ENCODE measurements at places on chromosomes 5 and 9.

DNA sequence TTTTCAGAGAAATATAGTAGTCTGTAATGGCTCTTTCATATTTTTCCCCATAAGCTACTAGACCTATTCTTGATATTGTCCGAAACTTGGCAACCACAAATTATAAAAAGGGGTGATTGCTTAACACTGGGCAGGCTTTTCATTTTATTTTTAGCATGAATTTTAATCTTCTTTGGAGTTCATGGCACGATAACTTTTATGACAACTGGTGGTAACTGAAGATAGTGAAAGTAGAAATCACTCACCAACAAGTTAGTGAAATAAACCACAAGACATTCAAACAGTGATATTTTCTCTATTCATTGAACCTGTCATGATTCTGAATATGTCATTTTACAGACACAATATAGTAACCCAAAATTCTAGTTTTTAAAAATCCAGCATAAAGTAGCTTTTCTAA, 213.9 kb downstream of the PRDM9 start:
- no peak for DNase-seq

- DNase-seq = no peak
These were observed 102.7 kb upstream of the EFNA5 start for GRCh38 chr5:107773479-107773878.

GRCh38 chr5:132224716-132225115, 2.9 kb downstream of the P4HA2 start:
- no peak for DNase-seq

DNA sequence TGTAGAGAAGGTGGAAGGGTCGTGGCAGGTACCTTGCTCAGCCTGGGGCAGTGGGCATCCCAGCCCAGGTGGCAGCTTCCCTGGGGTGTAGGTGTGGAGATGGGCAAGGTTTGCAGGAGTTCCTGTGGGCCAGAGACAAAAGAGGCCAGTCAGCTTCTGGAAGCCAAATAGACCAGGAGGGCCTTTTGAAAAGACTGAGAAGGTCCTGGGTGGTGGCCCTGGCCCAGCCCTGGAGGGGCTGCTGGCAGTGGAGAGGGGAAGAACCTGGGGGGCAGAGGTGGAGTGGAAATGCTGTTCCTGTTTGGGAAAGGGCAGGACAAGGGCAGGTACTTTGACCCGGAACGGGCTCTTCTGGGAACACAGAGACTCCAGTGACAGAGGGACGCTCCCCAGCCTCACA, 7.0 kb upstream of the IL3 start:
- no peak for DNase-seq

GRCh38 chr9:115957585-115957984, 196.0 kb upstream of the PAPPA start:
- no peak for DNase-seq
